Smooth muscle cell of bladder (primary cell): ENCODE measurements at places on chromosomes 12 and 14. TPM values are rescaled to one million over a fixed set of nuclear protein-coding genes. Genes with fewer than 3 reads are reported as not detected.

Gene KRT8
- 6.7 and 13.4 TPM in 2 replicates for total RNA-seq

Gene TUBA1A
- total RNA-seq, result 514 and 549 TPM in 2 replicates

Gene KRT82
- not detected in 2 replicates for total RNA-seq

Gene CMA1
- total RNA-seq, result not detected in 2 replicates

Gene KCNC2
- total RNA-seq, result not detected in 2 replicates

Gene ACOT4
- total RNA-seq, result 0.43 and 0.46 TPM in 2 replicates

Gene TBX5
- total RNA-seq, result 1.3 and 1.6 TPM in 2 replicates

Gene KLRC4
- not detected in 2 replicates for total RNA-seq

Gene RASSF9
- total RNA-seq, result 0.85 and 1.3 TPM in 2 replicates

Gene CACNA1C
- 5.0 and 10.1 TPM in 2 replicates for total RNA-seq

Gene PLEKHH1
- 0.14 and 0.18 TPM in 2 replicates for total RNA-seq
